ENCODE measurements at places on chromosomes 7 and 10. TPM values are rescaled to one million over a fixed set of nuclear protein-coding genes. Genes with fewer than 3 reads are reported as not detected.

The STEAP1 gene
- 4.1 TPM for total RNA-seq

The NKX1-2 gene
- 15.3 TPM for total RNA-seq

The GRM3 gene
- 0.15 TPM for total RNA-seq

The OPALIN gene
- not detected for total RNA-seq

DNA sequence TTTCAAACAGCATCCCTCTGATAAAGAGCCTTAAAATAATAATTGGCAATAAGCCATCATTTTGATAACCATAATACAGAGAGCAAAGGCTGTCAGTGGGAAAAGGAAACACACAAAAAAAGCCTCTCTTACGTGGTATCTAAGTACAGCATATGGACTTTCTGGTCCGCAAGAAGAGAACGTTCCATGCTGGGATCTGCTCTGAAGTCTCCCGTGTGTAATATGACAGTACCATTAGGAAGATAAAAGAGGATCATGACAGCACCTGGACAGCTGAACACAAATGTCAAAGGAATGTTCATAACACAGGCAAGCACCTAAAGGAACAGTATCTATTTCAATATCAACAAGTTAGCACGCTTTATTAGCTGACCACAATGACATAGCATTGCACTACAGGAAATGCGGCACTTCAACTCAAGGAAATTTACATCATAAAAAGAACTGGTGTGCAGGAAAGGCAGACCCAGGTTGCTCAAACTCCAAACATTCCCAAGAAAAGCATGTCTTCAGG, 9.9 kb downstream of the DCLRE1A start:
- DNase-seq = no peak

DNA sequence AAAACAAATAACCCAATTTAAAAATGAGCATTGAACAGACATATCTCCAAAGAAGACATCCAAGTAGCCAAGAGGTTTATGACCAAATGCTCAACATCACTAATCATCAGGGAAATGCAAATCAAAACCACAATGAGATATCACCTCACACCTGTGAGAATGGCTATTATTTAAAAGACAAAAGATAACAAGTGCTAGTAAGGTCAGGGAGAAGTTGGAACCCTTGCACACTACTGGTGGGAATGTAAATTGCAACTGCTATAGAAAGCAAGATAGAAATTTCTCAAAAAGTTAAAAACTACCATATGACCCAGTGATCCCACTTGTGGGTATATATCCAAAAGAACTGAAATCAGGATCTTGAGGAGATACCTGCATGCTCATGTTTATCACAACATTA, 49.5 kb downstream of the SGMS1 start:
- no peak for DNase-seq

GRCh38 chr10:120997313-120997712, 146.2 kb downstream of the WDR11 start:
- DNase-seq = no peak

DNA sequence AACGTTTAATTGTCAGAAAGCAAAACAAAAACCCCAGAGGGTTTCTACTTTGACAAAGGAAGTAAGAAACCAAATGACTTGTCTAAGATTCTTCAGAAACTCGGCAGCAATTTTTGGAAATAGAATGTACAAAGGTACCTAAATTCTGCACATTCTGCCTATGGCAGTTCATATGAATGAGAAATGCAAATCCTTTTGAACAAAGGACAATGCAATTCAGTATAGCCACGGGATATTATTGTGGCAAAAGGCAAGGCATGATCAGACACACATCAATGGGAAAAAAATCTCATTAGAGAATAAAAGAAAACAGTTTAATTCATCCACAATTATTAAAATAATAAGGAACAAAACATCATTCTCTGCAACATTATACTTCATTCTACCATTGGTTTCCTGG, 93.4 kb downstream of the SEMA3C start:
- DNase-seq = no peak
